ENCODE measurements at places on chromosomes 11 and 22.

- no peak for DNase-seq
Observed at GRCh38 chr11:67409781-67410368, 5.6 kb upstream of the CARNS1 start.

DNA sequence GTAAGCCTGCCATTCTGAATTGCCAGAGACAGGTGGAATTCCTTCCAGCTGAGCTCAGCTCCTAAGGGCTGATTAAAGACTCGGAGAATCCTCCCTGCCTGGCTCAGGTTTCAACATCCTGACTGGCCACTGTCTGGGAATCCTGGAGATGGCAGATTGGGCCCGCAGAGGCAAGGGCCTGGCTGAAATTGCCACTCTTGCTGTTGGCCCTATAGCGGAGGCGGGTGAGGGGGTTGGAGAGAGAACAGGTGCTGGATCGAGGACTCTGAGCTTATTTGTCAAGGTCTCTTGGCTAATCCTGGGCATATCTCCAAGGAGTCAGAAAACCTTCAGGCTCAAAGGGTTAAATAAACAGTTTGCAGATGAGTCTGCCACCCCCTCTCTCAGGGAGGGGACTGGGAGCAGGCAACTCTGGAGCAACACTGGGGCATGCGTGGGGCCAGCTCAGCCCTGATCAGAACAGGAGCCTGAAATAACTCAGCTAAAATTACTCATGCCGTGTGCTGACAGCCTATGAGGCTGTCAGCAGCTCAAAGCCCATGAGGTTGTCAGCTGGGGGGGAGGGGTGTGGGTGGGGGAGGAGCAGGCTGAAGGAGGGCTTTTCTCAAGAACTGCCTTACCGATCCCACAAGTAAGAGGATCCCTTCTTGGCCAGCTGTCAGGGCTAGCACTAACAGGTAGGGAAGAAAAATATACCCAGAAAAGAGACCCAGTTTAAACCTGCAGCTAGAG, 14.7 kb upstream of the MFRP start:
- DNase-seq, result no peak

GRCh38 chr11:36699271-36699670, 101.2 kb upstream of the RAG2 start:
- no peak for DNase-seq

DNA sequence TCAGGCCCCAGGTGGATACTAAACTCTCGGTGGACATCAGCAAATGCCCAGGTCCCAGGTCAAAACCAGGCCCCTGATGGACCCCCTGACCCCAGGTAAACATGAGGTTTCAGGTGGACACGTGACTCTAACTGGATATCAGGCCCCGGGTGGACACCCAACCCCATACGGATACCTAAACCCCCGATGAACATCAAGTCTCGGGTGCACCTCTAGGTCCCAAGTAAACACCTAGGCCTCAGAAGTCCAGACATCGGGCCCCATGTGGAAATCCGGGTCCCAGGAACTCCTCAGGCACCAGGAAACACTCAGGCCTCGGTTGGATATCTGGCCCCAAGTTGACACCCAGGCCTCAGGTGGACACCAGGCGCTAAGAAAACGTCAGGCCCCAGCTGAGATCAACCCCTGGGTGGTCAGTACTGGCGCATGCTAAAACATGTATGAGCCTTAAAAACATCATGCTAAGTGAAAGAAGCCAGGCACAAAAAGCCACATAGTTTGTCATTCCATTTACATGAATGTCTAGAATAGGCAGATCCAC, 54.4 kb upstream of the SEPTIN5 start:
- DNase-seq, result no peak

- no peak for DNase-seq
Observed at GRCh38 chr11:46376258-46377050, 5.0 kb upstream of the MDK start.

GRCh38 chr11:125300791-125301218, 136.3 kb downstream of the PKNOX2 start:
- DNase-seq, result no peak

GRCh38 chr11:82763167-82763566, 29.5 kb upstream of the FAM181B start:
- DNase-seq, result no peak

DNA sequence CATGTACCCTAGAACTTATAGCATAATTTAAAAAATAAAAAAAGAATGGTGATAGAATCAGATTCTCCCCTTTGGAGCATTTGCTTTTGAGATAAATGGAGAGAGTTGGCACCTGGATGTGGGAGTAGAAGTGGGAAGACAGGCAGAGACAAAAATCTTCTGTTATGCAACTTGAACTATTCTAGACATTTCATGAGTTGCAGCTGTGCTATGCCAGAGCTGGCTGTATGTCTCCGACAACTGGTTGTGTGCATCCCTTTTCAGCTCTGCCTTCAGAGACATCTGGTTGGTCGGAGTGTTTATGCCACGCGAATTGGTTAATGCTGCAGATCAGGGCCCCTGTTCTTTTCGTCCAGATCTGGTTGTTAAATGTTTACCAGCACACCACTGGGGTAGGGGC, 161.3 kb downstream of the JRKL start:
- no peak for DNase-seq

DNA sequence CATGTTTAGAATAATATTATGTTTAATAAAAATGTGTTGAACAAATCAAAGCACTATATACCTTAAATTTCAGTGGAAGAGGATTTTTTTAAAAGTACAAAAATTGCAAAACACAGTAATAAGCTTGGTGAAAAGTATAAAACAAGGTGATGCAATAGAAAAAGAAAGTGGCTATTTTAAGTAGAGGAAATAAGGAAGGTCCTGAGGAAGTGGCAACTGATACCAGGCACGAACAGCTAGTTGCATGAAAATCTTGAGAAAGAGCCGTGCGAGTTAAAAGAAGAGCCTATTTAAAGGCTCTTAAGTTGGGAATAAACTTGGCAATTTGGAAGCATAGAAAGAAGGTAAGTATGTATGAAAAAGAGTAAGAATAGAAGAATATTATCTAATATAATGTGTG, 1679.3 kb downstream of the LRRC4C start:
- no peak for DNase-seq

DNA sequence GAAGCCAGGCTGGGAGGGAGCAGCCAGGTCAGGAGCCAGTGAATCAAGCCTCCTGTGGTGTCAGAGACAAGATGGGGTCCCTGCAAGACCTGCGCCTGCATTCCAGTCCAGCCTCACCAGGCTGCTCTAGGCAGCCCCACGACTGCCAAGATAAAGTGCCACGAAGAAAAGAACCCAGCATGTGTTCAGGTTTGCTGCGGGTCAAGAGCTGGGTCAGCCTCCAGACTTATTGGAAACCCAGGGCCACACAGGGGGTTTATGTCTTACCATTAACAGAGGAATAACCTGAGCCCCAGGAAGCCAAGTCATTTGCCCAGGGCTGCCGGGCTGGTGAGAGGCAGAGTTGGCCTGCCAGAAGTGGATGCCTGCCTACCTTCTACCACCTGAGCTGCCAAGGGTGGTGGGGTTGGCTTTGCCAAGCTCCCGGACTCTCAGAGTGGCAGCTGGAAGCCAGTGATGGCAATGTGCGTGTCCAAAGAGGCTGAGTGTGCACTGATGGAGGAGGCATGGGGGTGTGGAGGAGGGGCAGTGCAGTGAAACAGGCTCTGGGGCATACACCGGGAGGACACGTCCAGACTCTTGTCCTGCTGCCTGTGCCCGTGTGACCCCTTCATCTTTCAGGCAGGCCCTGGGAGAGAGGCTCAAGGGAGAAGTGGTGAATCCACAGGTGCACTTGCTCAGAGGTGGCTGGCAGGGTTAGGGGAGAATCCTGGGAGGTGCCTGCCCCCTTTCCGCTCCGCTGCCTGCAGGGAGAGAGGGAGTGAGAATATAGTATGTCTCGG, 1.7 kb downstream of the RASD2 start:
- DNase-seq, result no peak

DNA sequence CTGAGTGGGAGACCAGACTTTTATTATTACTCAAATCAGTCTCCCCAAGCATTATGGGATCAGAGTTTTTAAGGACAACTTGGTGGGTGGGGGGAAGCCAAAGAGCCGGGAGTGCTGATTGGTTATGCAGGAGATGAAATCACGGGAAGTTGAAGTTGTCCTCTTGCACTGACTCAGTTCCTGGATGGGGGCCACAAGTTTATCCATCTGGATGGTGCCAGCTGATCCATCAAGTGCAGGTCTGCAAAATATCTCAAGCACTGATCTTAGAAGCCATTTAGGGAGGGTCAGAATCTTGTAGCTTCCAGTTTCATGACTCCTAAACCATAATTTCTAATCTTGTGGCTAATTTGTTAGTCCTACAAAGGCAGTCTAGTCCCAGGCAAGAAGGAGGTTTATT, 53.5 kb upstream of the LMO1 start:
- no peak for DNase-seq

DNA sequence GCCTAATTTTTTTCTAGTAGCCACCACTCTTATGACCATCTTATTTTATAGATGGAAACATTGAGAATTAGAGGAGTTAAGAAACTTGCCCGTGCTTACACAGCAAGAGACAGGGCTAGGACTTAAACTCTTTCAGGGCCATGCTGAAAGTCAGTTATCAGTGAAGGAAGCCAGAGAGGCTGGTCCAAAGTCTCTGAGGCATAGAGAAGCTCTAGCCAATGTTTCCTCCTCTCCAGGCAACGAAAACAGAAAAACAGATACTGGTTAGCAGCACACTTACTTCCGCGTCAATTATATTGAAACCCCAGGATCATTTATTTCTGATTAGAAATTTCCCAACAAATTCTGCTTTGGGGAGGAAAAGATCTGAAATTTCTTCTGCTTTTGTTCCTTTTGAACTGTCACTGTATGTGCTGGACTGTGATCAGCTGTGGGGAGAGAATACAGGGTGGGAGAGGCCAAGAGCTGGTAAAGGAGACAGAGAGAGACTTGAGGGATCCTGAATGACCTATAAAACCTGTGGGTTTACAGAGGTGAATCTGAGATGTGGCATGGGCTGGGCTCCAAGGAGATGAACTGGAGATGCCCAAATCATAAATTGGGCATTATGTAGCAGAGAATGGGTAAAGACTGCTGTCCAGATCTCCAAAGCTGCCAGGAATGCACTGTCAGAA, 37.5 kb upstream of the CAPRIN1 start:
- DNase-seq, result no peak

DNA sequence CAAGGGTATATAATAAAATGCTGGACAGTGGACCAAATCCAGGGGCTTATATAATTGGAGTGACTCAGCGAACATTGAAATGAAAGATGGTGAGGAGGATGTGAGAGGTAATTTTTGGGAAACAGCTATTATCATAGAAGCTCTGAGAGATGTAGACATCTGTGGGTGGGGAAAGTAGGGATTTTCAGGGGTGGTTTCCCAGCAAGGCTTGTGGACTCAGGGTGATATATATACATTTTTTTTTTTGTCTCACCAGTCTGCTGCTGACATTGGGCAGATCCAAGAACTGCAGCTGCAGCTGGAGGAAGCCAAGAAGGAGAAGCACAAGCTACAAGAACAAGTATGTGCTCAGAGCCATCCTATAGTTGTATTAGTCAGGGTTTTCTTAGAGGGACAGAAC, 208.1 kb downstream of the MYO18B start:
- no peak for DNase-seq

- no peak for DNase-seq
Observed at GRCh38 chr11:26287067-26287518, 44.8 kb upstream of the ANO3 start.

GRCh38 chr11:27443227-27443626, 29.4 kb downstream of the LGR4 start:
- no peak for DNase-seq

GRCh38 chr11:17867341-17867740, 132.8 kb downstream of the KCNC1 start:
- DNase-seq, result no peak

DNA sequence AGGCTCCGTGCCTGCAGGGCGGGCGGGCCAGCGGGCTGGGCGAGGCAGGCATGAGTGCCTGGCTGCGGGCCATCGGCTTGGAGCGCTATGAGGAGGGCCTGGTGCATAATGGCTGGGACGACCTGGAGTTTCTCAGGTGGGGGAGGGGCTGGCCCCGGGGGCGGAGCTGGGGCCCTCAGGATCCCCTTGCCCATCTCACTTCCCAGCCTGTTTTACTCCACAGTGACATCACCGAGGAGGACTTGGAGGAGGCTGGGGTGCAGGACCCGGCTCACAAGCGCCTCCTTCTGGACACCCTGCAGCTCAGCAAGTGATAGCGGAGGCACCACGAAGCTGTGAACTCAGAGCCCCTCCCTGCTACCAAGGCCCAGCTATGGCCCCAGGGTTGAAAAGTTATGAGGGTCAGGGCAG, 5.9 kb downstream of the PHOX2A start:
- DNase-seq, result no peak

- DNase-seq, result no peak
Observed at GRCh38 chr11:16177688-16178087, 178.7 kb downstream of the SOX6 start.

DNA sequence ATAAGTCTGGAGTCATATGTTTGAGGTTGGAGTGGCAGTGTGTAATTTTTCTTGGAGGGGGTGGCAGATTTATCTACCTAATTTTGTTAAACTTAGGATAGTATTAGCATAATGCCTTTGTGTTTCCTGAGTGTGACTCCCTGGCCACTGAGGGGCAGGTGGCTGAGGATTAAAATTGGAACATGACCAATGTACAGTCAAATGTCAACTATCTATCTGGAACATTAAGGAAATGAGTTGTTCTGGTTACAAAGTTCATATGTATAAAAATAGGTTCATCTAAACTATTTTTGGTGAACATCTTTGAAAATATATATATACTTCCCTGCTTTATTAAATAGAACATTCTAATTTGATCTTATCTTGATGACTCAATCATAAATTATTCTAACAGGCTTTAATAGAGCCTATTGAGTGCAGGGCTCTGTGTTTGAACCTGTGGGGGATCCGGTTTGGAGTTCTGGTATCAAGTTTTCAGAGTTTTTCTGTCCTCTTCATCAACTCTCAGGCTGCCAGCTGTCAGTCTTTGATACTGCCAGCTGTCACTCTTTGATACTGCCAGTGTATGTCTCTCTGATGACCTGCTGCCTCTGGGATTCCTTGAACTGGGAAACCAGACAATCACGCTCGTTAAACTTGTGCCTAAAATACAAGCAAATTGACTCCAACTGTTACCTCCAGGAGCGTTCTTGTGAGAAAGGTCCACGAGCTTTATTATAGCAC, 309.6 kb downstream of the METTL15 start:
- DNase-seq, result no peak

DNA sequence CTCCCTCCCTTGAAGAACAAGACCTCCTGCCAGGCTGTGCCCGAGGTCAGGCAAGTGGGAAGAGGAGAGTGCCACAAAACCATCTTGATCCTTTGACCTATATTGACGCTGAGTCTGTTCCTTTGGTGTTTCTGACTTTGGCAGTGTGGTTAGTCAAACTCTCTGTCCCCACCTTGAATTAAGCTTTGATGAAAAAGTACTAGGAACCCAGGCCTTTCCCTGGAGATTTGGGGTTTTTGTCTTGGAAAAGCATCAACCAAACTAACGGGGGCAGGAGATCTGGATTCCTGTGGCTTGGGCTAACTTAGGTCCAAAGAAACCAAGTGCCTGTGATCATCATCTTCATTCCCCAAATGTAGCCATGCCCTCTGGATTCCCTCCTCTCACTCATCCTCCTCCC, 40.4 kb downstream of the ARFGAP2 start:
- no peak for DNase-seq

All from stimulated activated CD8-positive, alpha-beta memory T cell treated with anti-CD3 and anti-CD28 coated beads, Interleukin-4, amount 100 ng/mL, for 1 hour (primary cell).